ENCODE measurements at places on chromosomes 5 and 9.

- no peak for DNase-seq
These were observed 236.4 kb downstream of the FANCC start for GRCh38 chr9:95080961-95081647.

DNA sequence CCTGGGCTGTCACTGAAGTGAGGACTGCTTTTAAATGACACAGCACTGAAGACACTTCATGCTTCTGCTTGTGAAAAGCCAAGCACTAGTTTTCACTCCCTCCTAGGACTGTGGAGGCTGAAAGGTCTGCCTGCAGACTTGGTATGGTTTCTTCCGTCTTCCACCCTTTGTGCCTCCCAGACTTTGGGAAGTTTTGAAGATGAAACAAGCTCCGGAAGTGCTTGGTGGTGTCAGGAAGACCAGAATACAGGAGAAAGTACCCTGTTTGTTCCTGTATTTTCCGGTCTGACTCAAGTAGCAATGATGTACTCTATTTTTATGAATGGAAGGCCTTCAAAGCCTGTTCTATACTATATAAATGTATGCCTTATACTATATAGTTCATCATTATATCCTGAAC, 222.7 kb downstream of the PDZD2 start:
- DNase-seq = peak; percentile 19

DNA sequence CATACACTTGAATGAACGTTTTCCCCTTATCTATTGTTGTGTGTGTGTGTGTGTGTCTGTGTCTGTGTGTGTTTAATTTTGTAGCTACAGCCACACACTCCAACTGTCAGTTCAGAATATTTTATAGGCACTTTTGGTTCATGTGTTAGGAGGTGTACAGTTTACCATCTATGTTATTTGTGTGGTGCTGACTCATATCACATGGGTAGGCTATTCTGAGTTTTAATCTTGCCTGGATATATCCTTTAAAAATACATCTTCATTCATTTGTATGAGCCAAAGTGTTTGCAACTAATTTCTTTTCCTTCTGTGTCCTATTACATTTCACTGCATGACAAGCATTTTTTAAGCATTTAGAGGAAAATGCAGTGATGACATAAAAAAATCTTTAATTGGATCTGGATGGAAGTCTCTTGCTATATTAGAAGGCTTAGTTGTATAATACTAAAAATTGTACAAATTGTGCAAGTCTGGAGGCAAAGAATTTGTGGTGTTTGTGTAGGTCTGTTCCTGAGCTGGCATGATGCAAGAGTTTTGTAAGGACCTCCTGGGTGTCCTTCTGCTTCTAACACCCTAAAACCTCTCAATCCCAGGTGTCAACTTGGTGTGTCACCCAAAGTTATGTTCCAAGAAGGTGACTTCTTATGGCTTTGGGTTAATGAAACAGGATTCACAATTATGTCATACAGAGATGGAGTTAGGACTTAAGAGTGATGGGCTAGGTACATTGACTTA, 52.4 kb upstream of the HMHB1 start:
- no peak for DNase-seq

DNA sequence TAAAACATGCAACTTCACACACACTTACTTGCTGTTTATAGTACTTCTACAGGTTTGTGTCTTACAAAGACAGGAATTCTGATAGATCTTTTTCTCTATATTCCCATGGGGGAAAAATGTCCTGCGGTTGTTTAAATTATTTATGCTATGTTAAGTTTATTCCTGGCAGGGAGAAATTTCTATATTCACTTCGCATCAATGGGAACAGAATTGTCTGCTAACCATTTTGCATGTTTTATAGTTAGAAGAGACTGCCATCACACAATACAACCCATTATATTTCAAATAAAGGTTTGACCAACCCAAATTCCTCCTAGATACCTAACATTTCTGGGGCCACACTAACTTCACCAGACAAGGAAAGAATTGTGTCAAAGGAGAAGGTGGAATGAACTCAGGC, 110.0 kb upstream of the PRR16 start:
- DNase-seq = no peak

GRCh38 chr5:180333661-180334060, 19.5 kb downstream of the GFPT2 start:
- DNase-seq = no peak

GRCh38 chr9:89386797-89387196, 68.5 kb downstream of the SECISBP2 start:
- DNase-seq = no peak

GRCh38 chr5:148805326-148806290, 20.8 kb upstream of the ADRB2 start:
- no peak for DNase-seq

GRCh38 chr5:78509884-78510769, 138.4 kb downstream of the LHFPL2 start:
- peak; percentile 47 for DNase-seq

GRCh38 chr5:134059758-134060495, 54.6 kb upstream of the TCF7 start:
- DNase-seq = no peak
